ENCODE measurements at places on chromosomes 13 and 19. TPM values are rescaled to one million over a fixed set of nuclear protein-coding genes. Genes with fewer than 3 reads are reported as not detected.

DNA sequence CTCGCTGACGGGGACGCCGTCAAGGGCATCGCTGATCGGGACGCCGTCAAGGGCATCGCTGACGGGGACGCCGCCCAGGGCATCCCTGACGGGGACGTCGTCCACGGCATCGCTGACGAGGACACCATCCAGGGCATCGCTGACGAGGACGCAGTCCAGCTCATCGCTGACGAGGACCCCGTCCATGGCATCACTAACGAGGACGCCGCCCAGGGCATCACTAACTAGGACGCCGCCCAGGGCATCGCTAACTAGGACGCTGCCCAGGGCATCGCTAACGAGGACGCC, 945.2 kb downstream of the TUBA3C start:
- no peak for DNase-seq
- H3K27me3 ChIP-seq: no peaks in the 10 kb centered on the region
- no peaks in the 10 kb centered on the region for H3K36me3 ChIP-seq
- no peak overlapping the region for H3K27ac ChIP-seq
- no peak overlapping the region for H3K4me3 ChIP-seq

DNA sequence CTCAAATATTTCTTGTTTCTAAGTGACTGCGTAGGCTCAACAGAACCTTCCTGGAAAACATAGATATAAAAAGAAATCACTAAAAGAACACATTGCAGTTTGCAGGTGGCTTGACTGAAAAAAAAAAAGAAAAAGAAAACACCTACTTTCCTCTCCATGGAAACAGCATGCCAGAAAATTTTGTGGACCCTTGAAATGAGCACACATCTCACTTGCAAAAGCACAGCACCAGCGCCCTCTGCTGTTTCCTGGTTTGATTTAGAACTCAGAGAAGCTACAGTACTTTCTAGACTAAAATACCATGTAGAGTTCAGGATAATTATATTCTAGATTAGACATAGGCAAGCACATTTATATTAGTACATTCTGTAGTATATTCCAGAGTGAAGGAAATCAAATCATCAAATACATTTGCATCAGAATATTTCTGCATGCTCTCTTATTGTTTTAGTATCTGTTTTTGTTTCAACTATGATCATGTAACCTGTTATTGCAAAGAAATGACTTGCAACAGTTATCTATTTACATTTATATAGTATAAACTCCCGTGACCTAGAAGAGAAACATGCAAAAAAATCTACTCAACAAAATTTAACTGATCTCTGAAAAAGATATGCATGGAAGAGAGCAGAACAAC, 22.3 kb upstream of the XPO4 start:
- DNase-seq: peak; percentile 67
- no peak overlapping the region for H3K27ac ChIP-seq
- no peaks in the 10 kb centered on the region for H3K27me3 ChIP-seq

- peaks cover 12% of the 10 kb centered on the region for H3K4me1 ChIP-seq
- H3K27ac ChIP-seq: peak overlapping the region; percentile 90
- H3K27me3 ChIP-seq: no peaks in the 10 kb centered on the region
- no peak for DNase-seq
- H3K36me3 ChIP-seq: no peaks in the 10 kb centered on the region
- H3K4me3 ChIP-seq: no peak overlapping the region
These were observed 178.9 kb downstream of the COL4A1 start for GRCh38 chr13:110127986-110128511.

DNA sequence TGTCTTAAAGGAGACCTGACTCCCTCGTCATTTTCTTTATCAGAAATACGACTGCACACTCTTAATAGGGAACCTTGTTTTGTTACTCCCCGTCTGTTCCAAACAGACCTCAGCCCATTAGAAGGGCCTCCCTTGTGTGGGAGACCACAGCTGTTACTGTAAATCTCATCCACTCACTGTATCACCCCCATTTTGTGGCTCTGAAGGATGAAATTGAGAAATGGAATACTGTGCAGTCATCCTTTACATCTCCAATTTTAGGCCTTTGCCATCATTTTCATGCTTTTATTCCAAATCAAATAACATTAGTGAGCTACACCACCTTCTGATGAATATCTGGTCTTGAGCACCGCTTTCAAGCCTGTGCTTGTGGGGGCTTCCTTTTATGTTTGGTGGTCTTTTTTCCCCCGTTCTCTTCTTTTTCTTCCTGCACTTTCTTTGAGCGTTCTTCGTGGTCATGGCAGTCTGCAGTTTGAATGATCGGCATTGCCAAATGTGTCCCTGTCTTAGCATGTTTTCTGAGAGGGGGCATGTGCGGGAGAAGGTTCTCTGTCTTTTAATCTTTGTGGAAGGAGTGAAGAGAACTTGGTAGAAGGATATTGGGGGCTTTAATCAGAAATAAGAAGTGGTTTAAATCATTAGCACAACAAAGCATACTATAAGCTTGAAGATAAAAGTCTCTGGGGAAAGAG, 65.8 kb downstream of the GGACT start:
- no peaks in the 10 kb centered on the region for H3K4me1 ChIP-seq
- H3K27ac ChIP-seq: no peak overlapping the region

GRCh38 chr19:49058562-49058961, 1.0 kb upstream of the CGB7 start:
- no peak overlapping the region for H3K4me3 ChIP-seq
- no peaks in the 10 kb centered on the region for H3K36me3 ChIP-seq
- H3K4me1 ChIP-seq: peaks cover 10% of the 10 kb centered on the region
- no peak for DNase-seq
- H3K27ac ChIP-seq: no peak overlapping the region
- H3K27me3 ChIP-seq: peaks cover 12% of the 10 kb centered on the region

DNA sequence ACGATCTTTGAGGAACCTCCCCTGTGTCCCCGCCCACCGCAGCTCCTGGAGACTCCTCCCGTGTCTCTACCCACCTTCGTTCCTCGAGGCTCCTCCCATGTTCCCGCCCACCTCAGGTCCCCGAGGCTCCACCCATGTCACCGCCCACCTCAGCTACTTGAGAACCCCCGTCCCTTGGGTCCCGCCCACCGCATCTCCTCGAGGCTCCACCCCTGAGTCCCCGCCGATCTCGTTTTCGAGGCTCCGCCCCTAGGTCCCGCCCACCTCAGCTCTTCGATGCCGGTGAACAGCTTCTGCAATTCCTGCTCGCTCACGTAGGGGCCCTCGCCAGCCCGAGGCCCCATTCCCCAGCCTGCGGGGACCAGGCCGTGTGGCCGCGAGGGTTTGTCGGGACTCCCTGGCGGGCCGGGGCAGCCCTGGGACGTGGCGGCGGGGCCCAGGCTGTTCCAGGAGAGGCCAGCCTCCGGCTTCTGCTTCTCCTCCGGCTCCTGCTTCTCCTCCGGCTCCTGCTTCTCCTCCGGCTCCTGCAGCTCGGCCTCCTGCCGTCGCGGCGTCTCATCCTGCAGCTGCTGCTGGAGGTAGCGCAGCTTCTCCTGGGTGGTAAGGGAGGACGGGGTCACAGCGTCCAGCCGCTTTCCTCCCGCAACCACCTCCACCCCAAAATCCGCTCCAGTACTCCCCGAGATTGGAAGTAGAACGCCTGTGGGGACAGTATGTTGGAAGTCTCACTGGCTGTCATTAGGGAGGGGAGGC, 16.7 kb downstream of the TSKS start:
- H3K27me3 ChIP-seq: no peaks in the 10 kb centered on the region
- no peaks in the 10 kb centered on the region for H3K4me1 ChIP-seq
- DNase-seq: peak; percentile 39

GRCh38 chr19:15443838-15444237, 5.9 kb downstream of the WIZ start:
- peak overlapping the region; percentile 79 for H3K27ac ChIP-seq
- no peak overlapping the region for H3K4me3 ChIP-seq
- DNase-seq: peak; percentile 85
- H3K36me3 ChIP-seq: no peaks in the 10 kb centered on the region
- no peaks in the 10 kb centered on the region for H3K27me3 ChIP-seq

- no peaks in the 10 kb centered on the region for H3K27me3 ChIP-seq
- no peak overlapping the region for H3K4me3 ChIP-seq
- H3K4me1 ChIP-seq: no peaks in the 10 kb centered on the region
- H3K36me3 ChIP-seq: peaks cover 10% of the 10 kb centered on the region
- no peak overlapping the region for H3K27ac ChIP-seq
- no peak for DNase-seq
These were observed 125.0 kb downstream of the COL4A1 start for GRCh38 chr13:110182003-110182402.

DNA sequence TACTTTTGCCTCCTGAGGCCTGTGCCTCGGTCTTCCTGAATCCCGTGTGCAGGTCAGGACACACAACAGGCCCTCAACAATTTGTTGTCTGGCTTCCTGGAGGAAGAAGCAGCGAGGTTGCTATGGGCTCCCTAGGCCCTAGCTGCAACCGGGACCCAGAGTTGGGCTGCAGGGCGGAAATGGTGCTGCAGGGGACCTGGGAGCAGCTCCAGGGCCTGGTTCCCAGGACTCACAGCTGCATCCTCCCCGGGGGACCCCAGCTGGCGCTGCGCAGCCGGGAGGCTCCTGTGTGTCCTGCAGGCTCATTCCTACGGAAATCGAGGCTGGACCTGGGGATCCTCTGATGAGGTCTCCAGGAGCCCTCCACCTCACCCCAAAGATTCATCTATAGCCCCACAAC, 999 bp upstream of the TNFAIP8L1 start:
- peak overlapping the region; percentile 35 for H3K4me3 ChIP-seq
- H3K27ac ChIP-seq: peak overlapping the region; percentile 83
- no peaks in the 10 kb centered on the region for H3K27me3 ChIP-seq

DNA sequence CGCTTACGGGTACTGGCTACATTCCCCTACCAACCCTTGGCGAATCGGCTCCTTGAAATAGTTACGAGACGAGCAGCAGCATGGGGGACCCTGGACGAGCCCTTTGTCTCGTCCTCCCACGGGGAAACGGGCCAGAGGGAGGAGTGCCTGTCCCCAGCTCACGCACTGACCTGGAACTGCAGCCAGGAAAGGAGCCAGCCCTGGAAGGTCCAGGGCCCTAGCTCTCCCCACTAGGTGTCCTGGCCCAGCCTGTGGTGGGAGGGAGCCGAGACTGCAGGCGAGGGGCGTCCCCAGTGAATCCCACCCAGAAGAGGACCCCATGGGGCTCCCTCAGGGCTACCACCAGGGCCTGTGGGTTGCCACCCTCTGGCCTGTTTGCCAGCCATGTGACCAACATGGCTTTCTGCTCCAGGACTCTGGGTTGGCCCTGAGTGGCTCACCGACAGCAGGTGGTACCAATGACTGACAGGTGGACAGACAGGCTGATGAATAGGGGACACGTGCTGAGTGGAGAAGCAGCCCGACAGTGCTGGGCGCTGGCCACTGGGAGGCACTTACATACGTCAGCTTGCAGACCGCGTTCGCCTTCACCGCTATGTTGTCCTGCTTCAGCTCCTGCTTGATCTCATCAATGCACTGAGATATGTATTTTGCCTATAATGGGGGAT, 13.2 kb downstream of the AP3D1 start:
- H3K27me3 ChIP-seq: no peaks in the 10 kb centered on the region
- H3K4me3 ChIP-seq: no peak overlapping the region
- DNase-seq: no peak
- peaks cover 4% of the 10 kb centered on the region for H3K4me1 ChIP-seq
- peaks cover 55% of the 10 kb centered on the region for H3K36me3 ChIP-seq

DNA sequence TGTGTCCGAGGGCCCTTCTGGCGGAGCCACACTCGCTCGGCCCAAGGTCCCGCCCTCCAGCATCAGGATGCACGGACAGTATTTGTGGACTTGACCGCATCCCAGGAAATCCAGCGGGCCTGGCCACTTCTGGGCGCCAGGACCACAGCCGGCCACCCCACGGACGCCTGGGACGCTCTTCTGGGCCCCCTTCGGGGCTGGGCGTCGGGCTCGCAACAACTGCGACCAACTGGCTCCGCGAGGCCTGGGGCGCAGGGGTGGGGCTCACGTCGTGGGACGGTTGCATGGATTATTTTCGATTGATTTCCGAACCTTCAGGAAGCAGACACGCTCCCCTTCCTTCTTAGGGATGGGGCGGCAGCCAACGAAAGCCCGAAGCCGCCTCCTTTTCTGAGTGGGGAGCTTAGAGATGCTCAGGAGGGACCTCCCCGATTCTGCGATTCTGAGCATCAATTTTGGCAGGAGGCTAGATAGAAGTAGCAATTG, 521 bp upstream of the NUP58 start:
- H3K27ac ChIP-seq: peak overlapping the region; percentile 94
- peaks cover 6% of the 10 kb centered on the region for H3K36me3 ChIP-seq
- peaks cover 16% of the 10 kb centered on the region for H3K4me1 ChIP-seq

- H3K4me1 ChIP-seq: peaks cover 8% of the 10 kb centered on the region
- H3K36me3 ChIP-seq: no peaks in the 10 kb centered on the region
- peaks cover 12% of the 10 kb centered on the region for H3K27me3 ChIP-seq
- no peak for DNase-seq
- no peak overlapping the region for H3K4me3 ChIP-seq
These were observed 1.9 kb downstream of the TSHZ3 start for GRCh38 chr19:31347354-31347753.

- H3K27ac ChIP-seq: no peak overlapping the region
- no peaks in the 10 kb centered on the region for H3K36me3 ChIP-seq
- H3K4me3 ChIP-seq: no peak overlapping the region
These were observed 51.6 kb upstream of the CACNA1A start for GRCh38 chr19:13557756-13558398.

DNA sequence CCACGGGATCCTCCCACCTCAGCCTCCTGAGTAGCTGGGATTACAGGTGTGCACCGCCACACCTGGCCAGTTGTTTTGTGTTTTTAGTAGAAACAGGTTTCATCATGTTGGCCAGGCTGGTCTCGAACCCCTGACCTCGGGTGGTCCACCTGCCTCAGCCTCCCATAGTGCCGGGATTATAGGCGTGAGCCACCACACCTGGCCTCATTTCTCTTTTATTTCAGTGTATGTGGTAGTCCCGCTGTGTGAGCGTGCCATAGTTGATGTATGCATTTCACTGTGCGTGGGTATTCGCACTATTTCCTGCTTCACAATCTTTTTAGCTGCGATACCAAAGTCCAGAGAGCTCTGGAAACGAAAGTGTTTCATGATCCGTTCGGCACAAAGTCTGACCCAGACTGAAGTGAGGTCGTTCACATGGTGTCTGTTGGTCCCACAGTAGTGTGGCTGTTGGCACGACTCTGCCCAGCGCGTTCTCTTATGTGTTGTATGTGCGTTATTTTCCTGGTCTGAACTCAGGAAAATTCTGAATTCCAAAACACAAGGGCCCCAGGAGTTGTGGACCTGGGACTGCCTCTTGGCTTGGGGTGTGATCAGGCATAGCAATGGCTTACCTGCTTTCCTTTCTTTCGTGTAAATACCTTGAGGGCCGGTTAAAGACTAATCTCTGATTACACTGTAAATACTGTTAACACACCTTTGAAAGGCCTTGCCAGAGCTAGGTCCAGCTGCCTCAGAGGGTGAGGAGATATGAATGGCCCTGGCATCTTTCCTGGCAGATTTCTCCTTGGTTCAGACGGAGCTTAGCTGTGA, 8.6 kb downstream of the EPN1 start:
- no peaks in the 10 kb centered on the region for H3K27me3 ChIP-seq
- H3K27ac ChIP-seq: no peak overlapping the region
- DNase-seq: no peak
- peaks cover 19% of the 10 kb centered on the region for H3K36me3 ChIP-seq
- H3K4me3 ChIP-seq: no peak overlapping the region
- peaks cover 20% of the 10 kb centered on the region for H3K4me1 ChIP-seq

Gene AKAP8L
- 53.1 TPM for total RNA-seq

Gene ZIK1
- total RNA-seq: 2.7 TPM

Gene PRR12
- total RNA-seq: 14.2 TPM

Gene LRRC63
- total RNA-seq: not detected

Gene CALR3
- not detected for total RNA-seq

Data from heart left ventricle (tissue), 16 donors.